ENCODE measurements at places on chromosomes 5 and 9. TPM values are rescaled to one million over a fixed set of nuclear protein-coding genes. Genes with fewer than 3 reads are reported as not detected.

CD180 gene
- not detected for total RNA-seq

TMOD1 gene
- total RNA-seq, result 0.29 TPM

SAXO1 gene
- 0.10 TPM for total RNA-seq

DNA sequence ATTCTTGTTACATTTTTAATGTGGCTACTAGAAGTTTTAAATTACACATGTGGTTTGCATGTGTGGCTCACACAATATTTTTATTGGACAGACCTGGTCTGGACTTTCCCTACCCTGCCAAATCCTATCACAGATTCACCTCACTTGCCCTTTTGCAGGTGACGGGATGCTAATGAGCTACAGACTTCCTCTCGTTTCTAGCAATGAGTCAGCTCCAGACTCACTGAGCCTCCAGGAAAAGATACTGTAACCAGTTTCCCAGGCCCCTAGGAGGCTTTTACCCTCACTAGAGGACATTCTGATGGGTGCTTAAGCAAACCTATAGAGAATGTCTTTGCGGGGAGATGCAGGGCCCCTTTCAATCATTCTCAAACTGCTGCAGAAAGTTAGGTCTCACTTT is 135.4 kb downstream of the WDR41 start:
- no peaks in the 10 kb centered on the region for H3K27me3 ChIP-seq
- no peak overlapping the region for H3K4me3 ChIP-seq
- no peak overlapping the region for H3K27ac ChIP-seq
- peaks cover 5% of the 10 kb centered on the region for H3K4me1 ChIP-seq
- H3K36me3 ChIP-seq, result no peaks in the 10 kb centered on the region

DNA sequence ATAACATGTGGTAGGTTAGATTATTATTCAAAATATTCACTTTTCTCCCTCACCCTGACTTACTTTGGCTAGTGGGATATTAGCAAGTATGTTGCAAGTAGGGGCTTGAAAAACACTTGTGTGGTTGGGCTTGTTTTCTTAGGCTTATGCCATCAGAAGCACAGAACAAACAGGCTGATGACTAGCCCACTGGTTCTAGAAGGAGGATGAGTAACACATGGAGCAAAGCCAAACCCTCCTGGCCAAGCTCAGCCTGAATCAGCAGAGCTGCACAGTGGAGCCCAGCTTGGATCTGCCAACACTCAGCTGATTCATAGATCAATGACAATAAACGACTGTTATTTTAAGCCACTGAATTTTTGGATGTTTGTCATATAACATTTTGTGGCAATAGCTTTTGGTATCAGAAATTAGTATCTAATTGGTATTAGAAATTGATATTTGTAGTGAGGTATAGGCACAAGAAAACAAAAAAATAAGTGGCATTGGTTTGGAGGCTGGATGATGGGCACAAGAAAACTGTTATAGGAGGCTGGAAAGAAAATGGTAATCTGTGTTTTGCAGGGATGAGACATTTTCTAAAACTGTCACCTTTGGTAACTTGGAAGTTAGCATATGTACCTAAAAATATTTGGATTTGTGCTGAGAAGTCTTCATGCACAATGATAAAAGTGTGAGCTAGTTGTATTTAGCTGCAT is 46.1 kb upstream of the ZBED3 start:
- peaks cover 4% of the 10 kb centered on the region for H3K27me3 ChIP-seq
- H3K4me3 ChIP-seq, result no peak overlapping the region
- H3K36me3 ChIP-seq, result no peaks in the 10 kb centered on the region
- no peak for DNase-seq

All from activated CD8-positive, alpha-beta T cell treated with anti-CD3 and anti-CD28 coated beads, Interleukin-2, amount 10 ng/mL, durations not matched to agents 7 days and 5 days (primary cell).